ENCODE measurements at places on chromosomes 2 and 18.

GRCh38 chr2:238439917-238440316, 13.2 kb downstream of the ASB1 start:
- no peak for DNase-seq

DNA sequence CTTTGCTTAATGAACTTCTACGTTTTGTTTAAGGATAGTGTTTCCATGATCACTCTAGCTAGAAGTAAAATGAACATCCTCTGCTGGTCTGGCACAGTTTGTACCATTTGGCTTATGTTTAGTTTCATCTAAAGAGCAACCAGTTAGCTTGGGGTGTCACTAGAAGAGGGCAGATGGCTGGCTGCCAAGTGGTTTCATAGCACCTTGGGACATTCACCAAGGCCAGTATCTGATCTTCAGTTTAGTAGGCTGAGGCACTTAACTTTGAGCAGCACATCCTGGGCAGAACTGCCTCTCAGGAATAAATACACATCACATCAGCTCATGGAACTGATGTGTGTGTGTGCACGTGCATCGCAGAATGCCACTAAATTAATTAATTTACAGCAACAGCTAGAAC, 68.4 kb downstream of the NXPH2 start:
- no peak for DNase-seq

GRCh38 chr2:219178377-219179175, 501 bp downstream of the RETREG2 start:
- DNase-seq, result no peak

DNA sequence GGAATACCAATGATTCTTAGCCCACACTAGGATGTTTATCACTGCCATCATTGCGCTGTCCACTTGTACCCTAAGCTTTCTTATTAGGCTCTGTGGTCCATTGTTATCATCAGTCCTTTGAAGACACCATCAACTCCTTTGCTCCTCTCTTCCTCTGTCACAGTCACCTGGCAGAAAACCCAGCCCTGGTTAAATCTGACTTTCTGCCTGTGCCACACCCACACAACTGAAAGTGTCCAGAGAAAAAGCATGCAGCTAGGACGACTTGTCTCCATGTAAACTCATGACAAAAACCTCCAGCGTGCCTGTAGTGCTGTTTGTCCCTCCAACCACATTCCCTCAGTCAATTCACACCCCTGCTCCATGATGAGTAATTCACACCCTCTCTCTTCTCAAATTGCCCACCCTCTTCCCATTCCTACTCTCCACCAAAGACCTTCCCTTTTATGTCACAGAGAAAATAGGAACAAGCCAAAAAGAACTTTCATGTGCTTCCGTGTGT, 297.4 kb upstream of the MGAT5 start:
- DNase-seq, result no peak

GRCh38 chr2:3603536-3604206, 8.8 kb downstream of the COLEC11 start:
- no peak for DNase-seq

DNA sequence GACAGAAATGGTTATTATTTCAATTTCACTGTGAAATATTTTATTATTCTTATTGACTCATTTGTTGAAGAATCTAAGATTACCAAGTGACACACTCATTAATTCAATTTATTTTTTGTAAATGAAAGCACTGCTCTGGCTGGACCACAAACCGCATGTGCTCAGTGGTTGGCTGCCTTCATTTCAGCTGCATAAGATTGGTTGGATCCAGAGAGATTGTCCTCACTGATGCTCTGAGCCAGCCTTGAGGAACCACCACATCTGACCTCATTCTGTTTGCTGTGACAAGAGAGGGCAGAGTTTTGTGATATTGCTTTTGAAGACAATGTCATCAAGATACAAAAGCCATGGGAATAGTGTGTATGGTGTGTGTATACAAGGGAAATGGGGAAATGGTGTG, 192.1 kb downstream of the CYRIA start:
- no peak for DNase-seq

All from esophagus squamous epithelium (tissue), 5 donors.